ENCODE measurements at places on chromosomes 3 and 15. TPM values are rescaled to one million over a fixed set of nuclear protein-coding genes. Genes with fewer than 3 reads are reported as not detected.
A peak's percentile ranks its signal among the peaks of the same experiment; 100 is the strongest.

BLOC1S6 gene
- total RNA-seq, result 40.1 TPM

RSL24D1 gene
- 90.8 TPM for total RNA-seq

DNA sequence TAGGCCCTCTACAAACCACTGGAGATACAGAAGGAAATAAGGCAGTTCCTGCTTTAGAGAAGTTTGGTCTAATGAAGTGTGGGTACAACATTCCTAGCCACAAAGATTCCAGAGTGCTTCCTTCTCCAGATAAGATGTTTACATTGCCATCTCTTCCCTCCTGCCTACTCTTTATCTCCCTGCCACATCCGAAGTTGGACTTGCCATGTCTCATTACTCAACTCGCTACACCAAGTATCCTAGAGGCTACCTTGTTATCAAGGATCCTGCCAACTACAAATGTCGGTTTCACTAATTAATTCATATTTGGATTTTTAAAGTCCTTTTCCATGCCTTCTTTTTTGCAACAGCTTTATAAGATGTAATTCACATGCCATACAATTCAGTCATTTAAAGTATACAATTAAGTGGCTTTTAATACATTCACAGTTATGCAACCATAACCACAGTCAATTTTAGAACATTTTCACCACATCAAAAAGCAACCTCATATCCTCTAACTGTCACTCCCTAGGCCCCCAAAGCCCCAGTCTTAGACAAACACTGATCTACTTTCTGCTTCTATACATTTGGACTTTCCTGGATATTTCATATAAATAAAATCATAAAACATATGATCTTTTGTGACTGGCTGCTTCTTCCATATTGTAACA lies 53.7 kb upstream of the CSTA start:
- H3K4me3 ChIP-seq, result peak overlapping the region; percentile 45
- peaks cover 4% of the 10 kb centered on the region for H3K36me3 ChIP-seq

- H3K27me3 ChIP-seq, result no peaks in the 10 kb centered on the region
- peaks cover 49% of the 10 kb centered on the region for H3K36me3 ChIP-seq
- no peaks in the 10 kb centered on the region for H3K4me1 ChIP-seq
- DNase-seq, result no peak
Measured at GRCh38 chr15:34889476-34889875, 80.1 kb downstream of the AQR start.

DNA sequence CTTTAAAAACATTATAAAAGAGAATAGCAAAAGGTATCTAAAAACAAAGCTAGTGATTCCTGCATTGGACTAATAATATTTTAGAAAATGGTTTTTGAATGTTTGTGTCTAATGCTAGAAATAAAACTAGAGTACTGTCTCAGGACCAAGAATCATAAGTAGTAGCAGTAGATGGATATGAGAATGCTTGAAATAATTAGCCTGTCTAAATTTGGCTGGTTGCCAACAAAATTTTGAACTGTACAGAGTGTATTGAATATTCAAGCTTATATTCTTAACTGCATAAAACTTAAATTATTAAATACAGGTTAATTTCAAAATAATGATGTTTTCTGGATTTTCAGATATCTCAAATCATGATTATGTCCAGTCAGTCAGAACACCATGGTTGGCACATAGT lies 14.0 kb downstream of the ABHD5 start:
- H3K4me3 ChIP-seq, result no peak overlapping the region
- H3K36me3 ChIP-seq, result peaks cover 16% of the 10 kb centered on the region
- no peak overlapping the region for H3K27ac ChIP-seq

- H3K27ac ChIP-seq, result no peak overlapping the region
- H3K4me3 ChIP-seq, result no peak overlapping the region
- no peaks in the 10 kb centered on the region for H3K36me3 ChIP-seq
- no peak for DNase-seq
- no peaks in the 10 kb centered on the region for H3K27me3 ChIP-seq
Measured at GRCh38 chr3:62259924-62260323, 113.4 kb downstream of the FEZF2 start.

DNA sequence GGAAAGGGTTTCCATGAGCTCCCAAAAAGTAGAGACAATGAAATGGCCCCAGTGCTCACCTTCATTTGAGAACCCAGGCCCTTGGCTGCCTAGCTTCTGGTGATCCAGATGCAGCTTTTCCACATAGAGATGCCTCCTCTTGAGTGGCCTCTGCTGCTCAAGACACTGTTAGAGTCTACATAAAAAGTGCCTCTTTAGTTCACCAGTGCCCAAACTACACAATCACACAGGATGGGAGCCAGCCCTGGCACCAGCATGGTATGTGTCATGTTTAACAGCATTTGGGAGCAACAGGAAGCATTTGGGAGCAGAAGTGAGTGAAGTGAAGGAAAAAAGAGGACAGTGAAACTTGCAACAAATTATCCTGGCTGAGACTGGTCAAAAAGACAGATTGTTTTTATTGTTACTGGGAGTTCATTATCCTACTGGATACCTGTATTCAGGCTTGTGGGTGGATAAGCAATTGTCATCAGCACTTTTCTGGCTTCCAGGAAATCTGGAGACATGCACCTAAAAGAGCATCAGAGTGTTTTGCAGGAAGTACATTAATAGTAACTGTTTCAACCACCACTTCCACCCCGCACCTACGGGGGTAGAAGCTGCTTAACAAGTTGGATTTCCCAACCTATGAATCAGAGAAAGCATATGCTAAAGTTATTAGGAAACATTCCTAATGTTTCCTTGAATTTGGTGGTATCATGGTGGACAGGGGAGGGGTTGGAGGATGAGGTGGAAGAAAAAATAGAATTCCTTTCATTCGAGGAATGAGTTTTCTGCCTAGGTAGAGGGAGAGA lies 416.2 kb downstream of the IGSF11 start:
- H3K27ac ChIP-seq, result no peak overlapping the region
- DNase-seq, result no peak
- H3K27me3 ChIP-seq, result no peaks in the 10 kb centered on the region
- H3K4me1 ChIP-seq, result peaks cover 3% of the 10 kb centered on the region
- no peak overlapping the region for H3K4me3 ChIP-seq

DNA sequence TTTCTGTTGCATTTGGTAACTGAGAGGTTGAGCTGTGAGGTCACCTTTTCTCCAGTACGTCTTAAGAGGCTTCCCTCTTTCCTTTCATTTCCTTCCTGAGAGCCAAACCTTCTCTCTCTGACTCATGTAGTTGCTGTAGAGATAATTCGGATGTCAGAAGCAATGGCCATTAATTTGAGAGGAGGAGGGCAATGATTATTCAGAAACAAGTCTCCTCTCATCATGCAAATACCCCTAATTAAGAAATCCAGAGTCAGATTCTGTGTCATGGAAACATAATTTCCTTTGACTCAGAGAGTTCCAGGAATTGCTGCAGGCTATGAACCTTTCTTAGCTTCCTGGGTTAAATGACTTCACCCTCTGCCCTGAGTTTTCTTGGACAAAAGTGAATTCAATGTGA lies 59.0 kb upstream of the GSK3B start:
- no peak overlapping the region for H3K4me3 ChIP-seq
- no peaks in the 10 kb centered on the region for H3K27me3 ChIP-seq
- H3K27ac ChIP-seq, result no peak overlapping the region
- peaks cover 5% of the 10 kb centered on the region for H3K4me1 ChIP-seq

GRCh38 chr15:91692596-91692995 lies 160.9 kb upstream of the SLCO3A1 start:
- H3K27me3 ChIP-seq, result peaks cover 11% of the 10 kb centered on the region
- H3K4me1 ChIP-seq, result no peaks in the 10 kb centered on the region
- no peak for DNase-seq
- no peaks in the 10 kb centered on the region for H3K36me3 ChIP-seq

PTH1R gene
- total RNA-seq, result not detected

- no peak overlapping the region for H3K27ac ChIP-seq
- H3K36me3 ChIP-seq, result no peaks in the 10 kb centered on the region
- no peak overlapping the region for H3K4me3 ChIP-seq
- no peak for DNase-seq
Measured at GRCh38 chr3:94285872-94286271, 223.0 kb downstream of the NSUN3 start.

- no peak overlapping the region for H3K27ac ChIP-seq
- peaks cover 4% of the 10 kb centered on the region for H3K4me1 ChIP-seq
- no peaks in the 10 kb centered on the region for H3K36me3 ChIP-seq
- H3K4me3 ChIP-seq, result no peak overlapping the region
Measured at GRCh38 chr3:59341459-59341858, 291.6 kb upstream of the CFAP20DC start.

DNA sequence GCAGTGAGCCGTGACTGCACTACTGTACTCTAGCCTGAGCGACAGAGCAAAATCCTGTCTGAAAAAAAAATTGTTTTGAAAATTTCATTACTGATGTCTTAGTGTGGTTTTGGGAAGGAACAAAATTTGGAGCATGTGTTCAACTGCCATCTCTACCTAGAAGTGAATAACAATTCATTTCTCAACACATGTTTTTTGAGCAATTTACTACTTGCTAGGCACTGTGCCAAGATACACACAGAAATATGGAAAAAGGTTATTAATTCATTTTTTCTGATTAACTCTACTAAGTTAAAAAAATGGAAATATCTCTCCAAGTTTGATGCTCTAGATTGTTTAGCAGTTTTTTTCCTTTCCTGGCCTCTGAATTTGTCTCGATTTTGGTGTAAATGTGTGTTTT lies 5.2 kb upstream of the TCF12 start:
- no peak overlapping the region for H3K4me3 ChIP-seq
- H3K36me3 ChIP-seq, result peaks cover 7% of the 10 kb centered on the region
- H3K27ac ChIP-seq, result no peak overlapping the region
- no peaks in the 10 kb centered on the region for H3K27me3 ChIP-seq
- H3K4me1 ChIP-seq, result peaks cover 11% of the 10 kb centered on the region

- H3K4me1 ChIP-seq, result peaks cover 3% of the 10 kb centered on the region
- no peaks in the 10 kb centered on the region for H3K36me3 ChIP-seq
- peaks cover 22% of the 10 kb centered on the region for H3K27me3 ChIP-seq
- peak overlapping the region; percentile 9 for H3K27ac ChIP-seq
- DNase-seq, result no peak
- no peak overlapping the region for H3K4me3 ChIP-seq
Measured at GRCh38 chr15:76178296-76179000, 118.7 kb downstream of the TMEM266 start.

DNA sequence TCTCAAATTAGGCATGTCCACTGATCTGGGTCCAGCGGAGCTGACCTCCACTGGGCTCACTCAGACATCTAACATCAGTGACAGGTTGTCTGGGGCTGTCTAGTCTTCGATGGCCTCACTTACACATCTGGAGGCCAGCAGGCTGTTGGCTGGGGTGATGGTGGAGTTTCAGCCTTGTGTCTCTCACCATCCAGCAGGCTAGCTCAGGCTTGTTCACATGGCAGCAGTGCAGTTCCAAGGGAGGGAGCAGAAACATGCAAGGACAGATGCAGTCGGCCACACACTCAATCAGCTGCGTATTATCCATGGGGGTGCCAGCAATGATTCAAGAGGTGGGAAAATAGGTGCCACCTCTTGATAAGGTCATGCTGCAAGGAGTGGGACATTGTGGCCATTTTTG lies 292.5 kb downstream of the SHQ1 start:
- no peak overlapping the region for H3K4me3 ChIP-seq
- peaks cover under 1% of the 10 kb centered on the region for H3K4me1 ChIP-seq
- H3K27me3 ChIP-seq, result no peaks in the 10 kb centered on the region
- no peak for DNase-seq
- H3K27ac ChIP-seq, result no peak overlapping the region
- H3K36me3 ChIP-seq, result peaks cover 3% of the 10 kb centered on the region

APEH gene
- total RNA-seq, result 165 TPM

DNA sequence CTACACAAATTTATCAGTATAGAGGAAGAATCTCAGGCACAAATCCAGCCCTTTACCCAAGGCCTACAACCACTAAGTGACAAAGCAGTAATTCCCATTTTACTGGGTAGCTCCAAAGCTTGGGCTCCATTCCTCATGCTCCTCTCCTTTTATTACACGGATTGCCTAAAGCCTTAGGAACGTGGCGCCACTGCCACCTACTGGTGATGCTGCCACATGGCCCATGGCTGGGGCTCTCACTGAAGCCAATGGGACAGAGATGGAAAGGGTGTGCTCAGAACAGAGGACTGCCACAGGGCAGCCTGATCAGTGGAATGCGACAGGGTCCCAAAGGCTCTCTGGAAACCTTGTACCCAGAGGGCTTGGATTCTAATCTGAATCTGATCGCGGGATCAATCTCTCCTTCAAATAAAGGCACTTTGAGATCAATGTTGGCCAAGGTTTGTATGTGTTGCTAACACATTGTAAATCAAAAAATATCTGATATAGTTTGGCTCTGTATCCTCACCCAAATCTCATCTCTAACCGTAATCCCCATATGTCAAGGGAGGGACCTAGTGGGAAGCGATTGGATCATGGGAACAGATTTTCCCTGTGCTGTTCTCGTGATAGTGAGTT lies 33.5 kb upstream of the LYZL4 start:
- no peaks in the 10 kb centered on the region for H3K36me3 ChIP-seq
- H3K4me1 ChIP-seq, result no peaks in the 10 kb centered on the region
- no peak overlapping the region for H3K4me3 ChIP-seq
- DNase-seq, result peak; percentile 84

DNA sequence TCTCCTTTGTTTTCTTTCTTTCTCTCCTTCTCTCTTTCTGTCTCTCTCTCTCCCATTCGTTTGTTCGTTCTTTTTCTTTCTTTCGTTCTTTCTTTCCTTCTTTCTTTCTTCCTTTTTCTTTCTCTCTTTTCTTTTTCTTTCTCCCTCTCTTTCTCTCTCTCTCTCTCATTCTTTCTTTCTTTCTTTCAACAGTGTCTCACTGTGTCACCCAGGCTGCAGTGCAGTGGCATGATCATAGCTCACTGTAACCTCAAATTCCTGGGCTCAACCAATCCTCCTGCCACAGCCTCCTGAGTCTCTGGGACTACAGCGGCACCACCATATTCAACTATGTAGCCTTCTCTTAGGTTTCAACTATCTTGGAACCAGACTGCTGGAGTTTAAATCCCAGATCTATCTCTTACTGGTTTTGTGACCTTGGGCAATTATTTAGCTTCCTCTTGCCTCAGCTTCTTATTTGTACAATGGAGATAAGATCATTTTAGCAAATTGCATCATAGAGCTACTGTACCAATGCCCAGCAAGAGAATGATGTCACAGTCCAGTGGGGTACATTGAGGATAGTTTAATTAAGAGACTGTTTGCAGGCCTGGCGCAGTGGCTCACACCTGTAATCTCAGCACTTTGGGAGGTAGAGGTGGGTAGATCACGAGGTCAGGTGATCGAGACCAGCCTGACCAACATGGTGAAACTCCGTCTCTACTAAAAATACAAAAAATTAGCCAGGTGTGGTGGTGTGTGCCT lies 27.3 kb upstream of the PARL start:
- no peak overlapping the region for H3K4me3 ChIP-seq
- DNase-seq, result no peak

C3orf49 gene
- not detected for total RNA-seq

- H3K4me3 ChIP-seq, result no peak overlapping the region
- no peak overlapping the region for H3K27ac ChIP-seq
- peaks cover 6% of the 10 kb centered on the region for H3K27me3 ChIP-seq
- peaks cover 9% of the 10 kb centered on the region for H3K4me1 ChIP-seq
- H3K36me3 ChIP-seq, result peaks cover 6% of the 10 kb centered on the region
Measured at GRCh38 chr3:188104050-188104449, 49.9 kb upstream of the LPP start.

DNA sequence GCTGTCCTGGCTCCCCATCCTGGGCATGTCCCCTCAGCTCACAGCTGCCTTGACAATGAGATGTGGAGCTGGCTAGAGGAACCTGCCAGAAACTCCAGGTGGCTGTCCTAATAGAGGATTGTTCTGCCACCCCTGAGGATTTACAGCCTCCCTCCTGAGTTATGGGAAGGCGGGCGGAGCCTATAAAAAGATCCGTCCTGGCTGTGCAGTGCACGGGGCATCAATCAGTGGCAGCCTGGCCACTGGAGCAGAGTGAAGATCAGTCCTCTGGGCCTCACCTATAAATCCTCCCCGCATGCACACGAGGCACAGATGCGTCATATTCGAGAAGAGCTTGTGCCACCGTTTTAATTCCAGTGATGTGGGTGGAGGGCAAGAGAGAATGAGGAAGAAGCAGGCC lies 90.0 kb downstream of the MEGF11 start:
- DNase-seq, result no peak
- peaks cover 7% of the 10 kb centered on the region for H3K4me1 ChIP-seq
